ENCODE measurements at places on chromosomes 4 and X.
A peak's percentile ranks its signal among the peaks of the same experiment; 100 is the strongest.

- DNase-seq: no peak
- H3K4me3 ChIP-seq: no peak overlapping the region
- H3K36me3 ChIP-seq: no peaks in the 10 kb centered on the region
- no peak overlapping the region for H3K27ac ChIP-seq
These were observed 66.9 kb upstream of the CAPN6 start for GRCh38 chrX:111337067-111337637.

DNA sequence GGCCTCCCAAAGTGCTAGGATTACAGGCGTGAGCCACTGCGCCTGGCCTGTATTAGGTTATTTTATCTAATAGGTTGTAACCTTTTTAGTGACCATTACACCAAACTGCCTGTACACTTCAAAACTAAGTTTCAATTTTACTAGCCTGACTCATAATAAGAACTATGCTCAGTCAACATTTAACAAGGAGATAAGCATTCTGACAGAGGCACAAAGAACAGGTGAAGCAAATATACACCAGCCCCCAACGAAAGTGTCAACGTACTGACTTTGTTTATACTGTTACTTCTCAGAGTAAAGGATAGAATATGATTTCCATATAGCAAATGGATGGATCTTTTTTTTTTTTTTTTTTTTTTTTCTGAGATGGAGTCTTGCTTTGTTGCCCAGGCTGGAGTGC, 62.8 kb downstream of the SHISA3 start:
- no peaks in the 10 kb centered on the region for H3K27me3 ChIP-seq
- H3K4me3 ChIP-seq: no peak overlapping the region
- no peak overlapping the region for H3K27ac ChIP-seq
- no peaks in the 10 kb centered on the region for H3K4me1 ChIP-seq

DNA sequence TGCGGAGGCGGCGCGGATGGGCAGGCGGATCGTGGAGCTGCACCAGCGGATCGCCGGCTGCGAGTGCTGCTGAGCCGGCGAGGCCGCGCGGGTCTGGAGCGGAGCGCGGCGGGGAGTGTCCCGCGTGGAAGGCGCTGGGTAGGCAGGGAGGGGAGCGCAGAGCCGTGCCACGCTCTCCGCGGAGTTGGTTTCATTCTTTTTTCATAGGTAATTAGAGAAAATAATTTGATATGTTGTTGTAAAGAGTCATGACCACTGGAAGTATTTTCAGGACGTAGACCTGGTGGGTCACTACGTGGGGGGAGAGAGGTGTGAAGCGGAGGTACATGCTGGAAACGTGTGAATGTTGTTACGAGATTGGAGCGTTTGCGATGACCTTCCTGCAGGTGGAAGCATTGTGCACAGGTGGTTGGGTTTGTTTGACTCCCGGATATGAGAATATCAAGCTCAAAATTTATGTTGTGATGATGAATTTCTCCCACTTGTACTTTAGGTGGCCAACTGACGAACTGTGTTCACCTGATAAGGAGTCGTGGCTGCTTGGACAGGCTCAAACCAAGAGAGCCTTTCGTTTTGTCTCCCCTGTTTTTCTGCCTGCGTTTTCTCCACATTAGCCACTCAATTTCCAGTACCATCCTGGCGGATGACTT, 19.1 kb upstream of the S100P start:
- H3K27ac ChIP-seq: no peak overlapping the region
- DNase-seq: no peak
- H3K27me3 ChIP-seq: no peaks in the 10 kb centered on the region
- H3K36me3 ChIP-seq: no peaks in the 10 kb centered on the region
- H3K4me3 ChIP-seq: peak overlapping the region; percentile 78

- DNase-seq: peak; percentile 82
- peak overlapping the region; percentile 21 for H3K27ac ChIP-seq
- H3K4me3 ChIP-seq: no peak overlapping the region
- H3K27me3 ChIP-seq: no peaks in the 10 kb centered on the region
These were observed 240.5 kb downstream of the GRIA3 start for GRCh38 chrX:123424546-123424945.

GRCh38 chr4:177293208-177294033, 16.3 kb upstream of the NEIL3 start:
- H3K27ac ChIP-seq: no peak overlapping the region
- no peaks in the 10 kb centered on the region for H3K27me3 ChIP-seq
- no peaks in the 10 kb centered on the region for H3K4me1 ChIP-seq
- no peak for DNase-seq
- H3K36me3 ChIP-seq: no peaks in the 10 kb centered on the region

DNA sequence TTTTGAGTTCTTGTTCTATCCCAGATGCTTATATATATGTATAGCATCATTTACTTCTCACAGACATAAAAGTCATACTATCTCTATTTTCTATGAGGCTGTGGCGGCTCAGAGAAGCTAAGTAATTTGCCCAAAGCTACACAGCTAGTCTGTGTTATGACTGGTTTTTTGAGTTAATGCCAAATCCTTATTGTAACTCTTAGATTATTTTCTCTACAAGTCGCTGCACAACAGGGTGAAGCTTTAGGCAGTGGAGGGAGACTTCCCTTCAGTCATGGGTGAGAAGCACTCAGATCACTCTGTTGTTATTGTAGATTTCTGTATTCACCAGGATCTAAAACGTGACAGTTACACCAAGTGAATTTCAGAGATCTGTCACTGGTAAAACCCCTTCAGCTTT, 48.1 kb downstream of the WWC2 start:
- H3K36me3 ChIP-seq: no peaks in the 10 kb centered on the region
- no peak overlapping the region for H3K27ac ChIP-seq
- H3K4me1 ChIP-seq: peaks cover 10% of the 10 kb centered on the region
- H3K27me3 ChIP-seq: no peaks in the 10 kb centered on the region

GRCh38 chr4:94251094-94251493, 43.4 kb downstream of the SMARCAD1 start:
- H3K27me3 ChIP-seq: no peaks in the 10 kb centered on the region
- H3K27ac ChIP-seq: no peak overlapping the region
- H3K4me3 ChIP-seq: no peak overlapping the region
- H3K36me3 ChIP-seq: peaks cover 31% of the 10 kb centered on the region
- no peak for DNase-seq

- peak overlapping the region; percentile 53 for H3K4me3 ChIP-seq
- no peak overlapping the region for H3K27ac ChIP-seq
- DNase-seq: peak; percentile 12
- H3K36me3 ChIP-seq: no peaks in the 10 kb centered on the region
- H3K4me1 ChIP-seq: peaks cover 18% of the 10 kb centered on the region
These were observed 415 bp downstream of the SHISA3 start for GRCh38 chr4:42397635-42398170.

GRCh38 chrX:129690435-129690834, 35.7 kb upstream of the APLN start:
- peak; percentile 18 for DNase-seq
- no peaks in the 10 kb centered on the region for H3K27me3 ChIP-seq
- H3K36me3 ChIP-seq: no peaks in the 10 kb centered on the region
- no peak overlapping the region for H3K27ac ChIP-seq

DNA sequence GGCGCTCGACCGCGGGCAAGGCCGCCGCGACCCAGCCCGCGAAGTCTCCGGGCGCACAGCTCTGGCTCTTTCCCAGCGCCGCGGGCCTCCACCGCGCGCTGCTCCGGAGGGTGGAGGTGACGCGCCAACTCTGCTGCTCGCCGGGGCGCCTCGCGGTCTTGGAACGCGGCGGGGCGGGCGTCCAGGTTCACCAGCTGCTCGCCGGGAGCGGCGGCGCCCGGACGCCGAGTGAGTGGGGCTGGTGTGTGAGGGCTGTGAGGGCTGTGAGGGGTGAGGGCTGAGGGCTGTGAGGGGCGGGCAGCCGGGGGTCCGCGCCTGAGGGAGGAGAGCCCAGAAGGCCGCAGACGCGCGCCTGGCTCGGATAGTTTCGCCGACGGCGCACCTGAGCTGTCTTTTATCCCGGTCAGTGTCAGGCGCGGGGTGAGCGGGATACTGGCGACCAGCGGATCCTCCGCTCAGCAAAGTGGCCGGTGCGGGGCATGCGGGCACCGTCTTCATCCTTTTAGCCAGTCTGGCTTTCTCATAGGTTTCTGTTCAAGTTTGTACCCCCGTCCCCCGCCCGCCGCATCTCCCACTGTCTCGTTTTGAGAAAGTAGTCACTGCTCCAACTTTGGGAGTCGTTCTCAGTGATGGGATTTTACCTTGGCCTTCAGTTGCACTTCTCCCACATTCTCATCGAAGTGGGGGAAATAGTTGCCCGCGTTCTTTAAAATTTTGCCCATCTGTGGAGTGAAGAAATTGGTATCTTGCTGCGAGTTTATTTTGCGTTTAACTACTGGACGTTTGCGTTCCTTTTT, 586 bp downstream of the HERC5 start:
- peak overlapping the region; percentile 59 for H3K4me3 ChIP-seq
- no peaks in the 10 kb centered on the region for H3K4me1 ChIP-seq
- peaks cover 9% of the 10 kb centered on the region for H3K27me3 ChIP-seq
- peak; percentile 8 for DNase-seq

DNA sequence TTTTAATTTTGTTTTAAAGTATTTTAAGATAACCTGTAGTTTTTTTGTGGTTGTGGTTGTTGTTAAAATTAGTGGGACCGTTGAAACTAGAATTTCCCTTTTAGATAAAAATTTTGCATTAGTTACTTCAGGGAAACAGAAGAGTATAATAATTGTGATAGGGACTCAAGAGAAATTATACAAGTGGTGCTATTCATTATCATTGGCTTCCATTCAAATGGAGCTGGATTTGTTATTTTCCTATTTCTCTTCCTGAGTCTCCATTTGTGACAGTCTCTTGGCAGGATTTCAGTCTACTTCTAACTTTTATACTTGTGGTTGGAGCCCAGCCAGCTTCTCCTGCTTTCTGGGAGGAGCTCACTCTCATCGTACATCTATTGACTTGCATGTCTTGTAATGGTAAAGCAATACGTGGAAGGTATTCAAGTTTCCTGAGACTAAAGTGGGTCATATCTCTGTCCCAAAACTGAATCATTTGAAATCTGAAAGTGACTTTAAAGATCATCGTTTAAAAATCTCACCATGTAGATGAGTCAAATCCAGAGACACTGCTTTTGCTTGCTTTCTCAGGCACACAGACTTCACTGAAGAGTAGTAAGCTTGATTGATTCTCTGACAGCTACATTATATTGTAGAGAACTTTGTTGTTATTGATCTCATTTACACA, 155.8 kb downstream of the RPA4 start:
- H3K27ac ChIP-seq: no peak overlapping the region
- peak; percentile 56 for DNase-seq
- no peaks in the 10 kb centered on the region for H3K36me3 ChIP-seq

- no peak overlapping the region for H3K4me3 ChIP-seq
- H3K36me3 ChIP-seq: no peaks in the 10 kb centered on the region
- no peaks in the 10 kb centered on the region for H3K4me1 ChIP-seq
- H3K27ac ChIP-seq: no peak overlapping the region
- H3K27me3 ChIP-seq: no peaks in the 10 kb centered on the region
These were observed 549.8 kb upstream of the PRKX start for GRCh38 chrX:4263030-4263803.

DNA sequence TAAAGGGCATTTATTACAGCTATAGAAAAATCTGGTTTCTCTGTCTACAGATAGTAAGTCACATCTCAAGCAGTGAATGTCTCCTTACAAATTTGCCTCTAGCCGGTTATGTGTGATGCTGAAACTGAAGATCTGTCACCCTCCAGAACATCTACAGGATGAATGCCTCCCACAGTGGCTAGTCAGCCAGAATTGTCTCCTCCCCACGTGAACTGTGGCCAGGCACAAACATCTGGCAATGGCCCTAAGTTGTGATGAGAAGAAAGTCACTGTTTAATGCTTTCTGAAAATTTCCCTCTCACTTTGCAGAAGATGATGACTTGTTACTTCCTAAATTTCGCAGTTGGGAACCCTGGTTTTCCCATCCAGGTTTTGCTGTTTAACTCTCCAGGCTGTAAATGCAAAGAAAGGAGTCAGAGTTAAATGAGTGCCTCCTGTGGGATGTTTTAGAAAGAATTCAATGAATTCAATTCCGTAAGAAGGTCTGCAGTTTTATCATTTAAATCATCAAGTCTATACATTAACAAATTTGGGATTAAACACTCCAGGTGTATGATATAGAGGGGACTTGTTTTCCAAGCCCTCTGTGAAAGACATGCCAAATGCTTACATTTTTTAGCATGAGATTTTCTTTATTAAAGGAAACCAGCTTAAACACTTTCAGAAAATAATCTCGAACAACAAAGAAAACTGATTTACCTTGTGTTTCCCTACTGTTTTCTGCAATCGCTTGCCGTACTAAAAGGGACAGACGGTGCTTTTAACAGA, 55.4 kb upstream of the TLR3 start:
- H3K4me3 ChIP-seq: no peak overlapping the region
- DNase-seq: no peak
- H3K36me3 ChIP-seq: no peaks in the 10 kb centered on the region
- H3K27ac ChIP-seq: no peak overlapping the region

DNA sequence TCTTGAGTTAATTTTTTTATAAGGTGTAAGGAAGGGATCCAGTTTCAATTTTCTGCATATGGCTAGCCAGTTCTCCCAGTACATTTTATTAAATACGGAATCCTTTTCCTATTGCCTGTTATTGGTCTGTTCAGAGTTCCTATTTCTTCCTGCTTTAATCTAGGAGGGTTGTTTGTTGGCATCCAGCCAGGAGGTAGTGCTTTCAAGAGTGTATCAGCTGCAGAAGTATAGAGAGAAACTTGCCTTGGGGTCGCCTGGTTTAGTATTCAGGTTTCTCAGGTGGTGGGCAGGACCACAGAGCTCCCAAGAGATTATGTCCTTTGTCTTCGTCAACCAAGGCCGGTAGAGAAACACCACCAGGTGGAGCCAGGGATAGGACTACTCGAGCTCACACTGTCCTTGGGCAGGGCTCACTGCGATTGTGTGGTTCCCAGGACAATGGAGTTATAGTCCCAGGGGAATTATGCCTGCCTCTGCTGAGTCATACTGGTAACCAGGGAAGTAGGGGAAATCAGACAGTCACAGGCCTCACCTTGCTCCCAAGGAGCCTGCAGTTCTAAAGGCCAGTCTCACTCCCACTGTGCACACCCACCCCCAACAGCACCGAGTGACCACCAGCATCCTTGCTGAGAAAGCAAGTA, 168.1 kb downstream of the VSIG4 start:
- no peaks in the 10 kb centered on the region for H3K36me3 ChIP-seq
- H3K4me3 ChIP-seq: no peak overlapping the region
- no peaks in the 10 kb centered on the region for H3K4me1 ChIP-seq
- no peak for DNase-seq
- H3K27ac ChIP-seq: no peak overlapping the region
- no peaks in the 10 kb centered on the region for H3K27me3 ChIP-seq

- H3K4me1 ChIP-seq: peaks cover 22% of the 10 kb centered on the region
- no peaks in the 10 kb centered on the region for H3K27me3 ChIP-seq
- no peaks in the 10 kb centered on the region for H3K36me3 ChIP-seq
- peak within 1 kb of the TSS; percentile 77 for H3K27ac ChIP-seq
These were observed at the start of gene MAMLD1 for GRCh38 chrX:150362599-150363481. MAMLD1 (plus strand) TSS chrX:150363317; CDS start chrX:150445517, 82,200 bp downstream.

- no peak overlapping the region for H3K27ac ChIP-seq
- no peak for DNase-seq
- H3K36me3 ChIP-seq: no peaks in the 10 kb centered on the region
- H3K4me1 ChIP-seq: no peaks in the 10 kb centered on the region
- no peak overlapping the region for H3K4me3 ChIP-seq
- no peaks in the 10 kb centered on the region for H3K27me3 ChIP-seq
These were observed 10.4 kb downstream of the PALLD start for GRCh38 chr4:168507178-168507815.

DNA sequence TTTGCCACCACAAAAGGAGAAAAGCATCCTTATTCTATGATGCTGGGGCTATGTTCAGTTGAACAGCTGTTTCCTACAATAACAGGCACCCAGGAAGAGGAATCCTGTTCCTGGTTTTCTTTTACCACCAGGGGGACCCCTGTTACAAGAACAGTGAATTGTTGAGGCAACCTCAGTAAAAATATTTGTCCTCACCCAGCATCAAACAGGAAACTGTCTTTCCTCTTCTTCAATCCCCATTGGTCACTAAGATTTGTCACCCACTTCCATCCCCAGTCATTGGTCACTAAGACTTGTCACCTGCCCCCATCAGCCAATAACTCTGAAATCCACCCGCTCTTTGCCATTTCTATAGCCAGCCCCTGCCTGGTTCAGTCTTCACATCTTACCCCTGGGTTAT, 143.5 kb upstream of the GALNT7 start:
- H3K4me3 ChIP-seq: no peak overlapping the region
- H3K27me3 ChIP-seq: peaks cover 12% of the 10 kb centered on the region
- H3K27ac ChIP-seq: no peak overlapping the region
